Stimulated activated CD8-positive, alpha-beta memory T cell treated with anti-CD3 and anti-CD28 coated beads, Interleukin-4, amount 100 ng/mL, for 4 hours (primary cell): ENCODE measurements at places on chromosomes 3 and 15.

- no peak for DNase-seq
Observed at GRCh38 chr3:12954891-12955650, 113.7 kb upstream of the RPL32 start.

GRCh38 chr3:71499227-71499876 is 84.2 kb downstream of the FOXP1 start:
- DNase-seq, result no peak

DNA sequence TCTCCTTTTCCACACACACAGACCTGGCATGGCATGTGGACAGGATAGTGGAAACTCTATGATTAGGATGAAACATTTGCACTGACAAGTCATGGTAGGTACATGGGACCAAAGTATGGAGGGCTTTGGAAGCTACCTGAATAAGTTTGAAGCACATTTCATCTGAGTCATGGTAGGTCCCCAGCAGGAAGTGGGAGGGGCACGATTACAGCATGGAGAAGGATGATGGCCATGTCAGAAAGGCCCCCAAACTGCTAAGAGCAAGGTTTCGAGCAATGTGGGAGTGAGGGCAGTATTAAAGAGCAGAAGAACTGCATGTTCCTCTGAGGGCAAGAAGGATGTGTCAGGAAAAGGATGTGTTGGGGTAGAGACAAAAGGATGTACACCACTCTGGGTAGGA is 51.5 kb upstream of the CSTA start:
- no peak for DNase-seq

- DNase-seq, result no peak
Observed at GRCh38 chr3:16663854-16664712, 58.9 kb upstream of the DAZL start.

- no peak for DNase-seq
Observed at GRCh38 chr15:42695527-42696071, 41.3 kb downstream of the CDAN1 start.

- no peak for DNase-seq
Observed at GRCh38 chr3:196419386-196419785, 12.8 kb downstream of the UBXN7 start.

GRCh38 chr15:53072077-53072476 is 281.9 kb upstream of the ONECUT1 start:
- no peak for DNase-seq

- DNase-seq, result no peak
Observed at GRCh38 chr3:124885466-124886167, 1.5 kb downstream of the ITGB5 start.

GRCh38 chr3:71582036-71582611 is 1.4 kb downstream of the FOXP1 start:
- DNase-seq, result no peak

DNA sequence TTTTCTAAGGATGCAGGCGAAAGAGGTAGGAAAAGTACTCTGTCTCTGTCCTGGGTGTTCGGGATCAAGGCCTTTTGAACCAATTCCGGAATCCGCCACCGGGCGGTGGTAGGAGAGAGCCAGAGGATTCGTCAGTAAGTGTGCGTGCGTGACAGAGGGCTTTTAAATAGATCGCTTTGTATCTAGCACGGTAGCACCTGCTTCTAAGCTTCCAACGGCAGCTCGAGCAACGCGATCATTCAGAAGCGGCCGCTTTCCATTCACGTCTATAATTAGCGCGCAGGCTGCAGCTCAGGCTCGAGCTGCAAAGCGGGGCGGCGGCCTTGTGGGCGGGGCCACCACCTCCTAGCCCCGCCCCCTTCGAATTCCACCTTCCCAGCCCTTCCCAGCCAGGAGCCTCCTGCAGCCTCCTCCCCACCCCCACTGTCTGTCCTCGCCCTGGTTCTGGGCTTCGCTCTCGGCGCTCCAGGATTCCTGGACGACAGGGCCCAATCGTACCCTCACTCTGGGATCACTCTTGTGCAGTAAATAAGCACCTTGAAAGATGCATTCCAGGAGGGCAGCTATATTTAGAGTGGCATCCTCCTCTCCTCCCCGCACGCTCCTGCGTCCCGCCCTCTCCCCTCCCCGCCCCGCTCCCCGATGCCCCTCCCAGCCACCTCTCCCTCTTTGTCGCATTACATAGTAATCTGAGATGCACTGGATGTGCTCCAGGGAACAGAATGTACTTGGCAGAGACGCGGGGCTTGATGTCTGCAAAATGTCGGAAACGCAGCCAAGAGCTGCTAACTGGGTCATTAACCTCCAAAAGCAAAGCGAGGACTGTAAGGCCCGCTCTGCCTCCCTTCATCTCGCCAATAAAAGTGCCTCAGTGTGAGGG is 224.1 kb upstream of the TPRG1 start:
- DNase-seq, result no peak

DNA sequence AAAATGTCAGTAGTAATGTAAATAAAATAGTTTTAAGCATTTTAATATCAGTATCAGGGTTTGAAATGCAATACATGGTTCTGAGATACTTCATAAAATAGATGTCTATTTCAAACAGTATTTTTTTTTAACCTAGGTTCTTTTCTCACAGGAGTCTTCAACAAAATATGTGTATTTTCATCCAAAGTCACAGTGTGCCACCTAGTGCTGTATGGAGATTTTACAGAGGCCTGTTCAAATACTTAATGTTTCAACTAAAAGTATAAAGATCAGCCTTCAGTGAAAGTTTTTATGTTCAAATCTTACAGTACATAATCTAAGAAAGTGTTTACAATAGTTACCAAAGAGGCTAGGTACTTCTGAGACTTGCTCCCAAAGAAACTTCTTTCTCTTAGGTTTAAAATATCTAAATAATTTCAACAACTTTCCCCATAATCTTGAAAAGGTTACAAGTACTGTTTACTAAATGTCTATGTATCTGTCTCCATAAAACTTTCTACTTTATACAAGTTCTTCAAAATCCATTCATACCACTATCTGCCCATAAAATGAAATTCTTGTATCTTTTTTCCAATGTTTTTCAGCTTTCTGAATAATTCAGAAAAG is 38.3 kb downstream of the SCAPER start:
- DNase-seq, result no peak

GRCh38 chr15:75029378-75030022 is 6.1 kb downstream of the PPCDC start:
- peak; percentile 75 for DNase-seq

GRCh38 chr3:68288085-68288484 is 633.7 kb upstream of the SUCLG2 start:
- no peak for DNase-seq

GRCh38 chr15:78195735-78196201 is 38.6 kb downstream of the ACSBG1 start:
- no peak for DNase-seq

- DNase-seq, result no peak
Observed at GRCh38 chr3:138038725-138039462, 28.9 kb downstream of the CLDN18 start.

GRCh38 chr3:186909078-186909853 is 21.1 kb upstream of the ST6GAL1 start:
- DNase-seq, result peak; percentile 60

- DNase-seq, result no peak
Observed at GRCh38 chr15:48693484-48693883, 48.0 kb upstream of the FBN1 start.

GRCh38 chr15:63301088-63301487 is 23.7 kb downstream of the APH1B start:
- DNase-seq, result no peak

DNA sequence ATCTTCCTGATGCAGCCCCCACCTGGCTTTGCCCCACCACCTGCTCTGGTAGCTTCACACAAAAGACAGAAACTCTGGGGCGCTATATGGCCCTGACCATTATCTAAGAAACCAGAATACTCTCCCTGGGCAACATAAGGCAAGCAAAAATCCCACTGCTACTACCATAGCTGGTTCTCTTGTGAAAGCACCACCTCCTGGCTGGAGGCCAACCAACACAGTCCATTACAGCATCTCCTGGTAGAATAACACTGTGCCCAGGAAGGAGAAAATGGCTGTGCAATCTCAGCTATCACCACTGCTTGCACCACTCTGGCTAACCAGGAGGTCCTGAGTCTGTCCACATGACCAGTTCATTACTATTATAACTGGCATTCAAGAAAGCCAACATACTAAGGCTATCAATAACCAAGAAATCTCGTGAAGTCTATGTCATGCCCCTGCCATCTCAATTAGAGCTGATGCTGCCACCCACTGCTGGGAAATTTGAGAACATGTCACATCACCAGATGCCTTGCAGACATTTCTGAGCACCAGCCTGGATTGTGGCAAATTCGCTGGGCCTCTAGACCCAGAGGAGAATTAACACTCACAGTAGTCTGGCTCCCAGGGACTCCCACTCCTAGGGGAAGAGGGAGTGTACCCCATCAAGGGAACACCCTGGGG is 1114.8 kb downstream of the ROBO2 start:
- DNase-seq, result no peak

- DNase-seq, result no peak
Observed at GRCh38 chr3:147712357-147712756, 303.2 kb downstream of the ZIC1 start.

DNA sequence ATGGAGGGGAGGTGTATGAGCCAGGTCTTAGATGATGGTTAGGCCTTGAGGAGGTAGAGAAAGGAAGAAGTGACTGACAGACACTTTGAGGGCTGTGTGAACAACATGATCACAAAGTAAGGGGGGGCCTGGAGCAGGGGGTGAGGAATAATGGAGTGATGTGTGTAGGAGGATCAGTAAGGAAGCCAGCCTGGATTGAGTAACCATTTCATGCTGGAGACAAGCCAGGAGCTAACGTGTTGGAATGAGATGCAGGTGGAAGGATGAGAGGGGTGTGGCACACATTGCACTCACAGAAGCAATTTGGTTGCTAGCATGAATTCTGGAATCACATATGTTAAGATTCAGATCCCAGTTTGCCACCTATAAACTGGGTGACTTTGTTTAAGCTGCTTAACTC is 65.5 kb downstream of the BBX start:
- DNase-seq, result no peak

- no peak for DNase-seq
Observed at GRCh38 chr15:45384700-45385099, 6.4 kb upstream of the GATM start.

DNA sequence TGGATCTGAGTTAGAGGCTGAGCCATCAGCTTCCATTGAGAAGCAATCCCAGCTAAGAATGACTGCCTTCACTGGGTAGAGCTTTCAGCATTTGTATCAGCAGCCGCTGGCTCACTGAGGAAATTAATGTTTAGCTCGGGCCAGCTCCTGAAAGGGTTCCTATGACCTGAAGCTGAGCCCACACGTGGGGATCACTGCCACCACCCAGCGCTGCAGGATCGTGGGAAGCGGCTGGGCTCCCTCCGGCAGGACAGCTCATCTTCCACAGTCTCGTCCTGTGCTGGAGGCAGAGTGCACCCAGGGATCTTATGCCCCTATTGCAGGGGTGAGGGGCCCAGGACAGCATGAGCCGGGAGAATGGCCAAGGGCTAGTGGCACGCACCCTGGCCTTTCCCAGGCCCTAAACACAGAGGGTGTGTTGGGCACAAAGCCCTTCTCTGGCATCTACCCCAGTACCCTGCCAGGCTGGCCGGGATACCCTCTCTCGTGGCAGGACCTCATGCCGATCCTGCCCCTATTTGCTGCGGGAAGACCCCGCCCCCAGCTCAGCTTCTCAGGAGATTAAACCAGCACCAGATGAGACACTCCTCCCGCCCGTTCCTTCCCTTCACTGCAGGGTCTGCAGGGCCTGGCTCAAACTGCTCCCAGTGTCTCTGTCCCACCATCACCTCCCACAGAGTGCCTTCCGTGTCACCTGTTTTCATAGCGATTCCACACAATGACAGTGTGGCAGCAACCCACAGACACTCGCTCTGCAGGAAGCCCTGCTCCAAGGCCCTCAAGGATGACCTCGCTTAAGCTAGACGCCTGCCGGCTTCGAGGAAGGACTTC is 28.5 kb downstream of the KLHL25 start:
- no peak for DNase-seq

GRCh38 chr15:27679731-27680471 is 419.2 kb downstream of the OCA2 start:
- DNase-seq, result no peak

GRCh38 chr3:155946178-155946577 is 75.7 kb downstream of the GMPS start:
- DNase-seq, result no peak

- DNase-seq, result no peak
Observed at GRCh38 chr3:154018100-154018696, 103.0 kb upstream of the ARHGEF26 start.

DNA sequence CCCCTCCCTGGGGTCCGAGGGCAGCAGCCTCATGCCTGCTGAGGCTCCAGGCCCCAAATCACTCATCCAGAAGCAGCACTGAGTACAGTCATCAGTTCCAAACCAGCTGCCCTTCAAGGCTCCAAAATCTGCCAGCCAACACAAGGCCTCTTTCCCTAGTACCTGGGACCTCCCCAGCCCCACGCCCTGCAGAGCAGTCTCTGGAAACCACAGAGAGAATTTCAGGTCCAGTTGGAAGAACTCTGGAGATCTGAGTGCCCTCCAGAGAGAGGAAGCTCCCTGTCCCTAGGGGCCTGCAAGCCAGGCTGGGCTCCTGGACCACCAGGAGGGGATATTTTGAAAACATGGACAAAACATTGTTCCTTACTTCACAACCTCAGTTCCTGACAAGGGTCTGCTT is 26.2 kb downstream of the TKT start:
- DNase-seq, result no peak

GRCh38 chr15:51243774-51244173 is 94.6 kb downstream of the CYP19A1 start:
- no peak for DNase-seq

DNA sequence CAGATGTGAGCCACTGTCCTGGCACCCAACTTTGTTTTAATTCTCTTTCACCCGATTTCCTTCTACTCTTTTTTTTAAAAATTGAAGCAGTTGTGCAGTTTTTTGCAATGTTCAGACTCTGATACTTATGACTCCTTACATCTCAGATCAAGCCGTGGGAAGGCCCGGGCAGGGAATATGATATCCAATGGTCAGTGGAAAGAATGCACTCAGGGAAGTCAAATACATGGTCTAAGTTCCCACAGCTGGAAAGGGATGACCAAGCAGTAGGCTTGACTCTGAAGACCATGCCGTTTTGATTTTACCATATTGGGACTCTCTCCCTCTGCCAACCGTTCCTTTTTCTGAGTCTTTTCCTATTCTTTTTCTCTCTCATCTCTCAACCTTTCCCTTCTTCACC is 157.2 kb downstream of the RPLP1 start:
- no peak for DNase-seq

GRCh38 chr3:183252973-183253527 is at the start of gene B3GNT5:
TSS of gene B3GNT5 (plus strand) at chr3:183253253. CDS start at chr3:183269799, 16,546 bp downstream.
- DNase-seq, result no peak
